Right atrium auricular region (tissue), 2 donors: ENCODE measurements at places on chromosomes 2 and 18. TPM values are rescaled to one million over a fixed set of nuclear protein-coding genes. Genes with fewer than 3 reads are reported as not detected.

DNA sequence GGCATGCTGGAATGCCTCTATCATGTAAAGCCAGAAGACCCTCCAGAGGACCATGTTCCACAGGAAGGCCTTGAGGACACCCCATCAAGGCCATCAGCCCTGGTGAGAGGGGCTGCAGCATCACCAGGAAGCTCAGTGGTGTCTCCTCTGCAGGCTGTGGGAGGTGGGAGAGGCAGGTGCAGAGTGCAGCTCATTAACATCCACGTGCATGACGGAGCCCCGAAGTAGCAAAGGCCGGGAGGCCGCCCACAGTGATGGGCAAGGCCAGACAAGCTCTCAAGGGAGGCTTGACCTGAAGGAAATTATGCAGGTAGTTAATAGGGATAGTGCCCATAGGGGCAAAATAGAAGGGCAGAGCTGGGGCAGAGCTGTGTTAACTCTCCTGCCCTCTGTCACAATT is 30.3 kb upstream of the SMCHD1 start:
- DNase-seq, result no peak

EN1 gene
- not detected for total RNA-seq

GRCh38 chr2:162430323-162430722 is 86.4 kb downstream of the GCA start:
- DNase-seq, result no peak

CHST10 gene
- total RNA-seq, result 16.4 TPM

ONECUT2 gene
- total RNA-seq, result 0.04 TPM

- no peak for DNase-seq
Measured at GRCh38 chr2:224343226-224343625, 58.7 kb downstream of the FAM124B start.

PRLH gene
- total RNA-seq, result not detected

- no peak for DNase-seq
Measured at GRCh38 chr2:10894264-10894935, 17.3 kb upstream of the KCNF1 start.

- peak; percentile 69 for DNase-seq
Measured at GRCh38 chr18:13374468-13375301, 156.1 kb downstream of the LDLRAD4 start.

DNA sequence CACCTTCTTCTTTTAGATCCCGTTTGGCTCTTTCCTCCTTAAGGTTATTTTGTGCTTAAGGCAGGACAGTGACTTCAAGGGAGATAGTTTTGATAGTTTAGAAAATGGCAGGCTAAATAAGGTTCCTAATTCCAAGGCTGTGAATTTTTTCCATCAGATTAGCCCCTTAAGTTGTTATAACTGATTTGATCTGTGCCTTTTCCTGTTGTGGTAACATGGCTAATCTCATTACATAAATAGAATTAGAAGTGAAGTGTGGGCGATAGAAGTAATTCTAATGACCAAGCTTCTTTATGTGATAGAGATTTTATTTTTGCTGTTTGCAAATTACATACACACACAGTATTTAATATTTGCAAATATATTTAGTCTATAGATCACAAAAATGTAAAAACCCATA is 102.0 kb downstream of the MYO1B start:
- no peak for DNase-seq

DNA sequence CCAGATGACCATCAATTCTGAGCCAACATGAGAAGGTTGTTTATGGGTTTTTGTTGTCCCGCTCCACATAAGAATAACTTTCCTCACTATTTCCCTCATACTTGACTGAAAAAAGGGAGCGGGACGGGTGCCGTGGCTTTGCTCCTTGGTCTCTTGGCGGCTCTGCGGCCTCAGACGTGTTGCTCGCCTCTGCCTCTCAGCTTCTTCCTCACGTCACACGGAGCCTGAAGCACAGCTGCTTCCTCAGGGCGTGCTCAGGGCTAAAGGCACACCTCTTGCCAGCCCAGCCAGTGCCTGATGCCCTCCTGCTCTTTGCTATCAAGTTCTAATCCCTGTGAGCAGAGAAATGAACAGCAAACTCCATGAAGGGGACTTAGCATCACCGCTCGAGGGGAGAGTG is 17.9 kb upstream of the ID2 start:
- DNase-seq, result no peak

- DNase-seq, result no peak
Measured at GRCh38 chr2:143284087-143284675, 155.0 kb downstream of the ARHGAP15 start.

NTSR2 gene
- total RNA-seq, result not detected

DNA sequence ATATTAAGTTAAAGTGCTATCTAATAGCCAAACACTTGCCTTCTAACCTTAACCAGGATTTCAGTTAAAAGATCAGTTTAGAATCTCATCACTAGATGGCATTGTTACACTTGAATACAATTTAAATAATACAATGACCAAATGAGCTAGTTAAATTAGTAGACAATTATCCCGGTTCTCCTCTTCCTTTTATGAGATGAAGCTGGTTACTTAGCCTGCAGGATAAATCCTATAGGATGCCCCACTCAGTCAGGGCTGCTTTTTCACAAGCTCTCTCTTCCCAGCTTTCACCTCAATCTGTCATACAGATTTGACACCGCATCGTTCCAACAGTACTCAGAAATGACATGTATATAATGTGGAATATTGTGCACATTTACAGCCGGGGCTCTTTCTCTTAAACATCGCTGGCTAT is 678.8 kb downstream of the KCNJ3 start:
- DNase-seq, result no peak

ZBTB7C gene
- 7.7 TPM for total RNA-seq

DNA sequence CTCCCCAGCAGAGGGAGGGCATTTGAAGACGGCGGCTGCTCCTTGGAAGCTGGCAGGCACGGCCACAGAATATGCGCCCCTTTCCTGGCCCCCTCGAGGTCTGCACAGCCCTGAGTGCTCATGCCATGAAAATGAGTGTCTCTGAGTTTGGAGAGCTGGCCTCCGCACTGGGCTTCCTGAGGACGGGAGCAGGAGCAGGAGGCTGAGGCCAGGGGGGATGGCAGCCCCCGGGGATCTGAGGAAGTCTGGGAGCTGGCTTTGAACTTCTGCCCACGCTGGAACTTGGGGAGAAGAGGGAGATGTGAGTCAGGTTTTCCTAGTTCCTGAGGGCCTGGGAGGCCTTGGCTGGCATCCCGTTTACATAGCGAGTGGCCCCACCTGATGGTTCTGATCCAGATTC is 47.0 kb downstream of the RRM2 start:
- DNase-seq, result no peak

DNA sequence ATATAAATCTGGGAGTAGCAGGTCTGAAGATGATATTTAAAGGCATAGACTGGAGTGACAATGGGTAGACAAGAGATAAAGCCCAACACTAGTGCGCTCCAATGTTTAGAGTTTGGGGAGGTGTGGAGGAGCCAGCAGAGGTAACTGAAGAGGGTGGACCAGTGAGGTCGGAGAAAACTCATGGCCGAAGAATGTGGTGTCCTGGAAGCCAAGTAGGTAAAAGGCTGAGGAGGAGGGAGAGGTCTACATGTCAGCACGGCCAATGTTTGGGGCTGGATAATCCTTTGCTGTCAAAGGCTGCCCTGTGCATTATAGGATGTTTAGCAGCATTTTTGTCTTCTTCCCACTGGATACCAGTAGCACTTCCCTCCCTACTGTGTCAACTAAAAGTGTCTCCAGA is 78.8 kb upstream of the KCNE4 start:
- no peak for DNase-seq

GRCh38 chr2:74238879-74239278 is 40.5 kb downstream of the MTHFD2 start:
- DNase-seq, result no peak

E2F6 gene
- 20.2 TPM for total RNA-seq

DNA sequence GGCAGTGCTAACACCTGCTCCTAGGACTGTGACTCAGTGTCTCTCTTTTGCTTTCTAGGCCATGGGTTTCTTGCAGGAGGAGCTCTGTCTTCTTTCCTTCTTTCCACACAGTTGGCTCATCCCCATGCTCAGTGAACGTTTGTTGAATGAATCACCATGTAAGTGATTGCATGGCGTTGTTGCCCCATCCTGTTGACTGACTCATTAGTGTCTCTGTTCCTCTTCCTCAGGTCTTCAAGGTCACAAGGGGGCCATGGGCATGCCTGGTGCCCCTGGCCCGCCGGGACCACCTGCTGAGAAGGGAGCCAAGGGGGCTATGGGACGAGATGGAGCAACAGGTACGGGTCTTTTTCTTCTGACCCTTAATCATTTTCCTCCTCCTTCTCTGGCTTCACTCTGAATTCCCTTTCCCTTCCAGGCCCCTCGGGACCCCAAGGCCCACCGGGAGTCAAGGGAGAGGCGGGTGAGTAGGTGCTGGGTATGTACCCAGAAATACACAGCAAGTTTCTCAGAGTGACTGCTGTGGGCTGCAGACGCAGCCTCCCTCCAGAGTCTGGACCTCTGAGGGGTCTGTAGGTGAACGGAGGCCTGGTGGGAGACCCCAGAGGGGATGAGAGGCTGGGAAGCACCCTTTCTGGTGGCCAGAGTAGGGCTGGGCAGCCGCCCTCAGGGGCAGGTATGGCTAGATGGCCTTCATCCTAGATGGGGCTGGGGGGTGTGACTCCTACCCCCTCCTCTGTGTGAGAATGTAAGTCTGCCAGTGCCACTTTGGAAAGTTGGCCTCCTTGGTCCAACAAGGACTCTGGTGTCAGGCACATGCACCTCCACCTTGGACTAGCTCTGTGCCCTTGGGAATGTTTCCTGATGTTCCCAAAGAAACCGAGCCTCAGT is 32.4 kb downstream of the MARCO start:
- DNase-seq, result peak; percentile 85

DNA sequence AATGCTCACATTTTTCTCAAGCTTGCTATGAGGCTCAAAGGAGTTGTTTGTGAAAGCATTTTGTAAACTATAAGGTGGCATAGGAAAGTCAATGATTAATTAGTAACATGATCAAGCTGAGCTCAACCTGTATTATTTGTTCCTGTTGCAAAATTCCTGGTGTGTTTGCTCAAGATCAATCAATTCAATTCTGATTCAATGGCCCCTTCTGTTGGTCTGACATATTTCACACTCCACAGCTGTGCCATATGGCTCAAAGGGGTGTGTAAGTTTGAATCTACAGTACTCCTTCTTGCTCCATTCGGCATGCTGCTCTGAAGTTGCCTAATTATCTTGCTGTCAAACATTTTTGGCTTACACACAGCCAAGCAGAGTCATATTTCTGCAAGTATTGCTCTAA is 341.6 kb upstream of the LRP1B start:
- DNase-seq, result no peak

SLC23A3 gene
- total RNA-seq, result 0.55 TPM

DNA sequence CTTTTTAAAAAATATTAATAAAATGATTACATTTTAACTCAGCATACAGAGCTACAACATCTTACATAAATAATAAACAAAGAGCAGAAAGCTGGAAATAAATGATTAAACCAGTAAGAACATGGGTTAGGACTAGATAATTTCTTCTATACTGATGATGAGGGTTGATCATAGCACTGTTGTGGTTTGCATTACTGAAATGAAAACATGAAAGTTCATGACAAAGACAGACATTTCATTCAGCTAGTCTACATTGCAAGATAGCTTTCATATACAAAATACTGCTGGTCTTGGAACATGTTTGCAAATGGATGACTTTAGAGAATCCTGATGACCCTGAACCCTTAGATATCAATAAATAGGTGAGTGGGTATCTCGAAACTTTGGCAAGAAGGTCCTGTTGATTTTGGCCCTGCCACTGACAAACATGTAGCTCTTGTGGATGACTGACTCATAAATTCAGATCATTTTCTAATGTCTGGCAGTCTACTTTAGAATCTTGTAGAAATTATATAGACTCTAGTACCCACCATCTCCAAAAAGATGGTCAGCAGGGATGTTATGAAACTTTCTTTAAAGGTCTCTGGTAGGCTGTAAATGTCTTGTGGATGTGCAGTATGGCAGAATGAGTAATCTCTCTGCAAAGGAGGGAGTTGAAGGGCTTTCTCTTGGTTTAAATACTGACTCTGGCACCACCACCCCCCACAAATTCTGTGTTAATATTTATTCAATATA is 15.5 kb upstream of the CDC42EP3 start:
- no peak for DNase-seq

DNA sequence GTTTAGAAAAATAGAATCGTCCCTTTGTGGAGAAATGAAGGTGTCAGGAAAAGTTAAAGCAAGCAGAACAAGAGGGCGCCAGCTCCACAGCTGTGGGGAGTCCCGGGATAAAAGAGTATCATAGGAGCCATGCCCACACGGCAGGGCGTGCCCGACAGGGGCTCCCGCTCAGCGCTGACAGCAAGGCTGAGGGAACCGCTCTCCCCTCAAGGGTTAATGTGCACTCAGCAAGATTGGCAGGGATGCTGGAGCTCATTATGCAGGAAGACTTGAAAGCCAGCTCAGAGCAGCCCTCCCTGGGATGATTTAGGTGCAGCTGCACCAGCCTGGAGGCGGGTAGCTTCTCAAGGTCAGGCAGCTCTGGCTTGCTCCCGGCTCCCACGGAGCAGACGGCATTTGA is 500.2 kb downstream of the EIPR1 start:
- DNase-seq, result no peak

GRCh38 chr2:85584354-85584856 is at the start of gene VAMP5:
Gene VAMP5 (plus strand): TSS chr2:85584431. CDS start chr2:85584491, 60 bp downstream.
- DNase-seq, result no peak

- DNase-seq, result no peak
Measured at GRCh38 chr2:126614524-126615227, 41.3 kb upstream of the GYPC start.

GRCh38 chr2:85814802-85815550 is 61.2 kb downstream of the ATOH8 start:
- peak; percentile 42 for DNase-seq

DNA sequence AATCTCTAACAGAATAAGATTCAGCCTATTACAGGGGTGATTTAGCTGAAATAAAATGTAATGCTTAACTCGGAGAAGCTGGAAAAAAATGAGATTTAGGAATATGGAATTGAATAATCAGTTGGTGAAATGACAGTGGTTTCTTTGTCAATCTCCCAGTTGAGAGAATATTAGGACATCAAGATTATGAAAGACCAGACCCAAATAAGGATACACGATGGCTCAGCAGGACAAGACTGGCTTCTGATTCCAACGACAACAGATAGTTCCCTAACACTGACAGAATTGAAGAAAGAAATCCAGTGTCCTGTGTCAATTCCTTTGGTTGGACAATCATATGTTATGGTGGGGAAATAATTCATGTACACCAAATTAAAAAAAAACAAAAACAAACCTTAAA is 55.8 kb downstream of the HRH4 start:
- no peak for DNase-seq

IL18RAP gene
- total RNA-seq, result 0.30 TPM

DNA sequence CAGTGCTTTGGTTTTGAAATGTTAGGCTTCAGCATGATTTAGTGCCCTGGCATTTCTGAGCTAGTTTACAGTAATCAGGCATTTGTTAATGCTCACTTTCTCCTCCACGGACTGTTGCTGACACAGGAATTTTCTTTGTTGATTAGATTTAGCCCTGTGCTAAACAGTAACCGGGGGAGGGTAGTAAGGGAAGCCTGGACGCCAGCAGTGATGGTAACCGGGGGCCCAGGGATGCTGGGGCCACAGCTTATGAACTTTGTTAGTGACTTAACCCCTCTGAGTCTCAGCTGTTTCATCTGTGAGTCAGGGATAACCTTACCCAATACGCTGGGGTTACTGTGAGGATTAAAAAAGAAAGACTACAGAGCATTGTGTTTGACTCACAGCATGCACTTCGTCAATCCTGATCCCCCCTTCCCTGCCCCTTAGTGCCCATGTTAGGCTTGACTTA is 33.5 kb downstream of the KLHL29 start:
- DNase-seq, result no peak

- no peak for DNase-seq
Measured at GRCh38 chr2:137888845-137889244, 75.4 kb upstream of the HNMT start.

SOCS6 gene
- 18.7 TPM for total RNA-seq
